SHP77 treated with DMSO at 0.1 percent for 48 hours (cell line): ENCODE measurements at places on chromosomes 6 and 20.

DNA sequence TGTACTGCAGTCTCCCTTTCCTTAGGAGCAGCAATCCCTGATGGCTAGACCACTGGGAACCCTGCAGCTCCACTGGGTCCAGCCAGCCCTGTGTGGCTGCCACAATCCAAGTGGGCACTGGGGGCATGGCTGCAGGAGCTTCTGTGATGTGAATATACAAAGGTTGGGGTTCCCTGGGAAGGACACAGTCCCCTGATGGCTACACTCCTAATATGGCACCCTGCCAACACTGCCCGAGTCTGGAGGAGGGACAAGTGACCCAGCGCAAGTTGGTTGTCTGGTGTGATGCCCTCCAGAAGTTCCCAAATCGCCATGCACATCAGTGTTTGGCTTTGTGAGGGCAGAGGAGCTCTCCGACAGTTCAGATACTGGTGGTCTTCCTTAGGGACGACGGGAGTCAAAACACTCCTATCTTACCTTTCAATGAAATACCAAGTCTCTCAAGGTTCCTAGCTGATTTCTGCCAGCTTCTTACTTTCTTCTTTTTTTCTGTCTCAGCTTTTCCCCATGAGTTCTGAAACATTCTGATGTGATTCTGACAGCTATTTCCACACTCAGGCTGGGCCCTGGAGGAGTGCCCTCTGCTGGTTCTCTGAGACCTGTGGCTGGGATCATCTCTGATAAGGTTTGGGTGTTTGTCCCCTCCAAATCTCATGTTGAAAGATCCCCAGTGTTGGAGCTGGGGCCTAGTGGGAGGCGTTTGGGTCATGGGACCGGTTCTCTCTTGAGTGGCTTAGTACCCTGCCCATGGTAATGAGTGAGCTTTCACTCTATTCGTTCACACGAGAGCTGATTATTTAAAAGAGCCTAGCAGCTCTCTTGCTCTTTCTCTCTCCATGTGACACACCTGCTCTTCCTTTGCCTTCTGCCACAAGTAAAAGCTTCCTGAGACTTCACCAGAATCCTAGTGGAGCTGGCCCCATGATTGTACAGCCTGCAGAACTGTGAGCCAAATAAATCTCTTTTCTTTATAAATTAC is 15.5 kb upstream of the ZFP57 start:
- DNase-seq = no peak

DNA sequence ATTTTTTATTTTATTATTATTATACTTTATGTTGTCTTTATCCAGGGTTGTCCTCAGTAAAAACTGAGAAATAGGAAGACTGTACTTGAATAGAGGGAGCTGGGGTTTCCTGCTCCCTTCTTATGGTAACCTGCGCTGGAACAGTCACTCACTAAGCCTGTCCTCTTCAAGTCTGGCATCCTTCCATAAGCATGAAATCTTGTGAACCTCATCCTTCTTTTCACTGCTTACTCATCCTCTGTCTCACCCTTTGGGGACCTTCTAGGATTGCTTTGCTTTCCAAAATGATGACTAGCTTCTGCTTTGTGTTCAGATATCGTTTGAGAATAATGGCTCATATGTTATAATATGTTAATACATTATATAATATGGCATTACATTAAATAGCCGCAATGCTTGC is 90.6 kb downstream of the C6orf118 start:
- DNase-seq = no peak

DNA sequence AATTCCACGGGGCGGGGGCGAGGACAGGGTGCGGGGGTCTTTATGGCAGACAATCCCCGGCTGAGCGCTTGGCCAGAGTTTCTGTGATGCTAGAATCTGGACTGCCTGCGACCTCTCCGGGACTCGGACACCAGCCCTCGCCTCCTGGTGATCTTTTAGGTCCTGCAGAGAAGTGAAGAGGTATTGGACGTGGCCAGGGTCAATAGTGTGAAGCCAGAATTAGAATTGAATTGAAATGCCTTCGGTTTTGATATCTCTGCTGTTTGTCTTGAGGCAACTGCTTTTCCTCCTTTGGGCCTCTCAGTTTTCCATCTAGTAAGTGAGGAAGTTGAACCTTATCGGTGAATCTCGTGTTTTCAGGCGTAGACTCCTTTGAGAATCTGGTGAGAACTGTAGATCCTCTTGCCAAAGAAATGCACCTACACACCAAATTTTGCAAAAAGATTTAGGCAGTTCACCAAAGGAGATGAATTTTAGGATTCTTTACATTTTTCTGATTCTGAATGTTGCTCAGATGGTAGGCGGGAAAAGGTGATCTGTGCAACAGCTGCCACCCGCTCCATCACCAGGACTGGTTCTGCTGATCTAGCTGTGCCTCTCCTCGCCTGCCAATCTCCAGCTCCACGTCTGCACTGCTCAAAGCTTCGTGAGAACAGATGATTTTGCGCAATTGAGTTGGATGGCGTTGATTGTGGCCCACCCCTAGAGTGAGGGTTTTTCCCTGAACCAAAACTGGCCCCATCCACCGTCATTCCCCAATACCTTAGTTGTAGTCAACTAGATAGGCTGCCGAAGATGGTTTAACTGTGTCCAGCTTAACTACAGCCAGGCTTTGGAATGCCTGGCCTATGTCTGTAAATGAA is 837 bp upstream of the OSER1 start:
- DNase-seq = no peak

GRCh38 chr6:73030257-73030656 is 195.0 kb downstream of the KHDC1L start:
- no peak for DNase-seq

DNA sequence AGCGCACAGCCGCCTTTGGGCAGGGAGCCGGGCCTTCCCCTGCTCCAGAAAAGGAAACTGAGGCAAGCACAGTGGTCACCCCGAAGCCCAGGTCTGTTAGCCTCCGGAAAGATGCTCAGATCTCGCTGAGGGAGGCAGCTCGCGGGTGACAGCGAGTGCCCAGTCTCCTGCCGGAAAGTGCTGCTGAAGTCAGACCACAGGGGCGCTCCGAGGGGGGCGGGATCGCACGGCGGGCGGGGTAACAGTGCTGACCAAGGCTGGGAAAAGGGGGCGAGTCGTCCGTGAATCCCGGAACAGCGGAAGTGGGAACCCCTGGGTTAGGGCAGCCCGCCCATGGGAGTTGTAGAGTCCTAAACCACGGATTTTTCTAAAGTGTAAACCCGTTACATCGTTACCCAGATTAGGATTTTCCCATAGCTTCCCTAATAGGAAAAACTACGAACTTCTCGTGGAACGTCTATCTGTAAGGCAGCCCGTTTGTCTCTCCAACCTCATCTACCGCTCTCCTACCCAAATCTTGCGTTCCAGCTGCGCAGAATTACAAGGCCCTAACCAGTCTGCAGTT is 504 bp downstream of the VPS16 start:
- peak; percentile 25 for DNase-seq

DNA sequence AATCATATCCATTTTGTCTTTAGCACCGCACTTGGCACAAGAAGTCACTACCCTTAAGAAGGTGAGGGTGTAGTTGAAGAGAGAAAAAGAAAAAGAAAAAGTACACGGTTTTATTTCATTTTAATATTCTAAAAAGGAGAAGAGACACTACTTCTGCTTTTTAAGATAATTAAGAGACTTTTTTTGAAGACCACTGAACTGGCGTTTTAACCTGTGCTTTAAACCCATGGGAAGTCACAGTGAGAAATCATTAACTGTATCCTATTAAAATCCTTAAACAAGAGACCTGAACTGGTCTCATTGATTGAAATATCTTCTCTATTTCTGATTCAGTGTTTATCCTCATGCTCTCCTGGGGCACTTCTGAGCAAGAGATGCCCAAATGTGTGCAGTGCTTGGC is 243.5 kb downstream of the TMEM242 start:
- no peak for DNase-seq

DNA sequence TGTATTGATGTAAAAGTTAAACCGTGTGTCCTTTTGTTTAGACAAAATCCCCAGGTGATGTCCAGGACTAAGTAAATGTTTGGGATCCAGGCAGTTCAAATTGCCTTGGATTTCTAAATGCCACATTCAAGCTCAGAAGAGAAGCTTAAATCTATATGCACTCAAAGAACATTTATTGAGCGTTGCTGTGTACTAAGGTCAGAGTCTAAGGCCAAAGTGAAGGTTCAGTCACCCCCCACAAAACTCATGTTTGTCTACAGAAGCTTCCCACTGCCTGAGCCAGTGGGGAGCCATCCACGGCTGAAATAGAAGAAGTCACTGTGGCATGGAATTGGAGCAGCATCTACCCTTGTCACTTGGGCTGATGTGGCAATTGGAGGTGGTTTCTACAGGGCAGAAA is 70.7 kb upstream of the INSM1 start:
- DNase-seq = no peak

- no peak for DNase-seq
These were observed 249.1 kb downstream of the LY86 start for GRCh38 chr6:6837541-6838080.

- no peak for DNase-seq
These were observed 458 bp upstream of the ARMC12 start for GRCh38 chr6:35736253-35736894.

DNA sequence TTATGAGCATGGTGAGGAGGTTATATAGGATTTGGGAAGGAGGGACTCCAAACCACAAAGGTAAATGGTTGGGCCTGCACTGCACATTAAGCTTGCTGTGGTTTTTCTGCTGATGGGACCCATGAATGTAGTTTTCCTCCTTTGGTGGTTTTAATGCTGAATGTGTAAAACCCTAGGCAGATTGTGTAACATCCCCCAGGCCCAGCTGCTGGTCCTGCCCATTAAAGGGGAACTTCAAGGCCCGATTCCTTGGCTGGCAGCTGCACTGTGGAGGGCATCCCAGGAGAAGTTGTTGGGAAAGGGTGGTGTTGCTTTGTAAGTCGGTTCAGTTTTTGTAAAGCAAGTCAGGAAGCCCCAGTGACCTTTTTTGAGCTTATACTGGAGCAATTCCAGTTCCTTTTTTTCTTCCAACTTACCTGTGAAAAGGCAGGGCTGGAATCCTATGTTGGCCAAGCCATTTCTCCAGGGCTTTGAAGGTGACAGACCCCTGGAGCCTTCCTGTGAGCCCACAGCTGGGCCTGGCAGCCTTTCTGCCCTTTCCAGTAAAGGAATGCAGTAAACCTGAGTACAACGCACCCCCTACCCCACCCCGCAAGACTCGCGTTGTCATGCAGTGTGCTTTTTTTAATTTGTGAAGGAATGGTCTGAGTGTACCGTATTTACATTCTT is 43.1 kb upstream of the NAA20 start:
- no peak for DNase-seq

DNA sequence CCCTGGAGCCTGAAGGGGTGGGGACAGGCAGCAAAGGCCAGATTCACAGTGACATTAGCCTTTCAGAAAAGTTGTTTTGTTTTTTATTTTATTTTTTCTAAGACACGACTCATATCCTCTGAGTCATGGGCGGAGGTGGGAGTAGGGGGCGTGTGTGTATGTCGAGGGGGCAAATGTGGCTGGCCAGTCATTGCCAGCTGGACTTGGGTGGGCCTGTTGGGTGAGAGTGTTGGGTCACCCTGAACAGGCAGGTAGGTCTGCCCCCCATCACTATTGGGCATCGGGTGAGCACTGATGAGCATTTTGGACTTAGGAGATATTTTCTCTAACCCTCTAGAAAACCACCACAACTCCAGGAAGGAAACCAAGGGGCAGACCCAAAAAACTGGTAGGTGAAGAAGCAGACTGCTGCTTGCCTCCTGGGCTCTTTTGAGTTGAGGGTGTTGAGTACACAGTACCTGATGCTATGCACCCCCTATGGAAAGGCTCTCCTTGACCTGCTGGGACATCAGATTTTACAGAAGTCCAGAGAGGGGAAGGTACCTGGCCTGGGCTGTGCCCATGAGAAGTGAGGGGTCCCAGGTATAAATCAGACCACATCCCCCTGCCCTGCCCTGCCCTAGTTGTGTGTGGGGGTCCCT is 5.6 kb downstream of the SMIM29 start:
- no peak for DNase-seq
